ENCODE measurements at places on chromosomes 7 and 10.

DNA sequence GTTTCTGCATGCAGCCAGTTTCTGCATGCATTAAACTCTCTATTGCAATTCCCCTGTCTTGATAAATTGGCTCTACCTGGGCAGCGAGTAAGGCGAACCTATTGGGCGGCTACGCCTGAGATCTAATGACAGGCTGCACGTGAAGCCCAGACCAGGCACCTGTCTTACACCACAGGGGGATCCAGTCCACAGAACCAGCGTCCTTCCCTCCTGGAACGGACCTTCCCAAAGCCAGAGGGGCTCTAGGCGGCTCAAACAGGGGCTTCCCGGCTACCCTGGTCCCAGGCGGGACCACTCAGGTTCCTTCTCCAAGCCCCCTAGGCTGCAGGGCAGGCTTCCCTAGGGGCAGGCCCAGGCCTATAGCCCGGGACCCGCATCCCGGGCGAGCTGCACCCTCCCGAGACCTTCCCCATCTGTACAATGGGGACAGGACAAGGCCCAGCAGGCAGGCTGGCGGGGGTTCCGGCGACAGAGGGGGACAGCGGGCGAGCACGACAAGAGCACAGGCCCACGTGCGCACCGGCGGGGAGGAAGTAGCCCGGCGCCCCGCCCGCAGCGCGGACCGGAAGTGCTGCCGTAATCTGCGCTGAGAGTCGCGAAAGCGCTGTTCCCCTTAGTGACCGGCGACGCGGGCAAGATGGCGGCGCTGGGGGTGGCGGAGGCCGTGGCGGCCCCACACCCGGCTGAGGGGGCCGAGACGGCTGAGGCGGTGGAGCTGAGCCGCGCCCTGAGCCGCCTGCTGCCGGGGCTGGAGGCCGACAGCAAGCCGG, at the start of gene DNAAF5:
Gene DNAAF5 (plus strand): TSS at position 616 of the 770 bp plus-strand sequence. CDS start 22 bp downstream, at position 638.
- peak; percentile 73 for DNase-seq

- DNase-seq: no peak
Observed at GRCh38 chr10:117239051-117239450, 1.9 kb upstream of the SLC18A2 start.

DNA sequence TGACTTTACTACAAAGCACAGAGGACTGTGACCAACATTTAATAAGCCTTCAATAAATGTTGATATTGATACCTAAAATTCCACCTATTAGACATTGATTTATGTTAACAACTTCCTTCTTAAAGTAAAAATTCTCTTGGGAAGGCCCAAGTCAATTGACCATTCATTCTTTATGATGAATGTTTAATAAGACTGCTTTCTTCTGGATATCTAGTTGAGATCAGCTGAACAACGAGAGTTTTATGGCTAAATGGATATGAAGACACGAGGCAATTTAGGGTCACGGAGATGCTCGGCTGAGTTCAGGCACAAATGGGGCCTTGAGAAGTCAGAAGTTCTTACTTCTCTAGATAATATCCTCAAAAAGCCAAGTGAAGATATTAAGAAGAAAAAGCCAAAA, 258.8 kb downstream of the FRMD4A start:
- no peak for DNase-seq

- no peak for DNase-seq
Observed at GRCh38 chr10:109647627-109648026, 275.7 kb downstream of the XPNPEP1 start.

- no peak for DNase-seq
Observed at GRCh38 chr7:36272211-36272566, 117.5 kb upstream of the ANLN start.

DNA sequence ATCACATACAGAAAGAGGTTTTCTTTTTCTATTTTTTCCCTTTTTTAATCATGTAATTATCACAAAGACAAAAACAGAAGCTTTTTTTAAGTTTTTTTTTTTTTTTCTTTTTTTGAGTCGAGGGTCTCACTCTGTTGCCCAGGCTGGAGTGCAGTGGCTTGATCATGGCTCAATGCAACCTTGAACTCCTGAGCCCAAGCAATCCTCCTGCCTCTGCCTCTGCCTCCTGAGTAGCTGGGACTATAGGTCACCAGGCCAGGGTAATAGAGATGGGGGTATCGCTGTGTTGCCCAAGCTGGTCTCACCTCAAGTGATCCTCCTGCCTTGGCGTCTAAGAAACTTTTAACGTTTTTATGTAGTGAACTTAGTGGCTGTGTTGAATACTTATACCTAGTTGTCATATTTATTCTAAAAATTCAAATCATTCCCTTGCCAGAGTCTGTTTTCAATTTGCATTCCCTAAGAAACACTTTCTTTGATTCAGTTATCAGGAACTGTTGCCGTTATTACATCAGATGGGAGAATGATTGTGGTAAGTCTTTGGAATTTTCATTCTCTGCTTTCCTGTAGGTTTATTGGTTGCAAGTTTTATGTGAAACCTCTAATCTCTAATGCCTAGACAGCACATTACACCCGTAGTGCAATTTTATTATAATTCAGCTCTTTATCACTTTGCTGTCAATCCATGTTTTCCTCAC, 1.3 kb downstream of the LSM8 start:
- no peak for DNase-seq

GRCh38 chr7:119392-120163, 72.8 kb upstream of the FAM20C start:
- no peak for DNase-seq

DNA sequence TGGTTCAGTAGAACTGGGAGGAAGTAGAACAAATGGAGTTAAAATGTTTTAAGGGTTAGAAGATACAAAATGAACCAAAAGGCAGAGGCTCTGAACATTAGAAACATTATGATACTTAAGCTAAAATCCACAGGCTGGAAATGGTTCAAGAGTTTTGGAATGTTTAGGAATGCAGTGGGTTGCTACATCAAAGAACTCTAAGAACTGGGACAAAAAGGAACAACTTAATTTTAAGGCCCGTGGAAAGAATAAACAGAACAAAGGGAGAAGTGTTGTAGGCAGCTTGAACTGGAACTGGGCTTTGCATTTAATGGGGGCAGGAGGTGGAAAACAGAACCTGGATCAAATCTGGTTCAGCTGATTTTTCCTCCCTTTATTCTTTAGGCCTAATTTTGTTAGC, 3.5 kb upstream of the C7orf25 start:
- no peak for DNase-seq

DNA sequence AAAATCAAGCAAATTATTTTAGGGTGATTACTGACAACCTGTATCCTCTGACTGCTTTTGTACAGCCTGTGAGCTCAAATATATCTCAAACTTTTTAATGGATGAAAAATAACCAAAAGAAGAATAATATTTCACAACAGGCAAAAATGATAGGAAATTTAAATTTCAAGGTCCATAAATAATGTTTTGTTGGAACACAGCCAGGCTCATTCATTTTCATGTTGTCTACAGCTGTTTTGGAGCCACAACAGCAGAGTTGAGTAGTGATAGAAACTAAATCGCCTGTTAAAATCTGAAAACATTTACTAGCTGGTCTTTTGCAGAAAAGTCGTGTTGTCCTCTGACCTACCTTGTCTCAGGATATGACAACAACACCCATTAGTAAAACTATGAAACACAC, 75.9 kb downstream of the GLI3 start:
- DNase-seq: no peak

DNA sequence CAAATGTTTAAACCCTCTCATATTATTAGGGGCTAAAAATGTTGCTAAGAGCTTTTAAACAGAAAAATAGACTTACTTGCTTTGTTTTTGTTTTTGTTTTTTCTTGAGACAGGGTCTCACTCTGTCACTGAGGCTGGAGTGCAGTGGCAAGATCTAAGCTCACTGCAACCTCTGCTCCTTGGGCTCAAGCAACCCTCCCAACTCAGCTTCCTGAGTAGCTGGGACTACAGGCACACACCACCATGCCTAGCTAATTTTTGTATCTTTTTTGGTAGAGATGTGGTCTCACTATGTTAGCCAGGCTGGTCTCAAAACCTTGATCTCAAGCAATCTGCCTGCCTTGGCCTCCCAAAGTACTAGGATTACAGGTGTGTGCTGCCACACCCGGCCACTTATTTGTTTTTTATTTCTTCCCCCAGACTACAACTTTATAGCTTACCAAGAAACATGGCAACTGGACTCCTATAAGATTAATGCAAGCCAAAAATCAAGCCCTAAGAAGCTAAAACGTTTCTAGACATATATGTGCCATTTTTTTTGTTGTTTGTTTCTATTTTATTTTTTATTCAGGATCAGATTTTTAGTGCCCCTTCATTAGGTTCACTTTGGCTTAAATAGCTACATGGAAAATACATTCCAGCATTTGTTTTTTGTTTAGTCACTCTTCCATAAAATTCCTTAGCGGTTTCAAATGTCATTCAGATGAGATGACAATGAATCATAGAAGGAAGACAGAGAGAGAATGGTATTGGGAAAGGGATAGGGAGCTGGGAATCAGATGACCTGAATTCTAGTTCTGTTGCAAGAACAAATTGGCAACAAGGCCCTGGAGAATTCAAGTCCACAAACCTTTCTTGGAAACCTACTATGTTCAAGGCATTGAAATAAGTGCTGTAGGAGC, 163.4 kb upstream of the MKLN1 start:
- DNase-seq: no peak

- DNase-seq: no peak
Observed at GRCh38 chr7:145543242-145543641, 573.4 kb upstream of the CNTNAP2 start.

GRCh38 chr10:88928254-88928653, 24.3 kb downstream of the ACTA2 start:
- no peak for DNase-seq

DNA sequence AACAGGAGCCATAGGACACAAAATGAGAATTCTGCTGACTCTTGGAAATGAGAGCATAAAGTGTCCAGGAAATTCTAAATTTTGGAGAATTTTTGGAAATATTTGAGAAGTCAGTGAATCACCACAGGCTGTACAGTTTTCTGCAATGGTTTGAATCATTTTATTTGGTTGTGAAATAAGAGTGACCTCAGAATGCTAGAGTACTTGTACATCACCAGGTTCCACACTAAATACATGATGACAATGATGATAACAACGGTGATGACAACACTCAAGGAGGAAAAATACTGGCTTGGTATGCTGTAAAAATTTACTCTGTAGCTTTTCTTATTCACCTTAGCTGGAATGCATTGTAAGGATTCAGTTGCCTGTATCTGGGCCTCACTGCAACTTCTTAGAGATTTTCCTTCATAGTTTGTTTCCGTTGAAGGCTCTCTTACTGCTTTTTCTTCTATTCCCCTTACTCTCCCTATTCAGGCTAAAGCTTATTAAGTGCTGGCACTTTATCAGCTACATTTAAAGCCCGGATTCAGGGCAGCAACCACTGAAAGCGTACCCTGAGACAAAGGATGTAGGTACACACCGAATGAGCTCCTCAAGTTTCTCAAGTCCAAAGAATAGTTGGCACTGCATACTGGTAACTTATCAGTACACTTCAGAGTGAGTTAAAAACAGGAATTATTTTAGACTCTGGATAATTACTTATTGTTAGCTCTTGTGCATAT, 30.2 kb upstream of the NME8 start:
- DNase-seq: no peak

- DNase-seq: no peak
Observed at GRCh38 chr10:94299417-94299816, 63.3 kb downstream of the NOC3L start.

DNA sequence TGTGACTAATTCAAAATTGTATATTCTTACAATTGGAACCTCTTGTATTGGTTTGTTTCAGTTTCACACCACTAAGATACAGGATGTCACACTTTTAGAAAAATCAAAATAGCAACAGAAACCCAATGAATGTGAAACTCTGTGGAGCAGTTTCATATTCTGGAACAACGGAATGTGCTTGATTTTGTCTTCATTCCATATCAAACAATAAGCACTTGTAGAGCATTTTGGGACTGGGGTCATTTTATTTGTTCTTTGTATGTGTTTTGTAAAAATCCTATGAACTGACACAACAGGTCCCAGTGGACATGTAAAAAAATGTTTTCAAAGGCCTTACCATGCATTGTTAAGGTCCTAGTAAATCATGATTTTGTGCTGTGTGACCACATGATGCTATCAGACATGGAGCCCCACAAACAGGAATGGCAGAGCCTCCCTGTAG, 123.1 kb downstream of the DKK1 start:
- no peak for DNase-seq

DNA sequence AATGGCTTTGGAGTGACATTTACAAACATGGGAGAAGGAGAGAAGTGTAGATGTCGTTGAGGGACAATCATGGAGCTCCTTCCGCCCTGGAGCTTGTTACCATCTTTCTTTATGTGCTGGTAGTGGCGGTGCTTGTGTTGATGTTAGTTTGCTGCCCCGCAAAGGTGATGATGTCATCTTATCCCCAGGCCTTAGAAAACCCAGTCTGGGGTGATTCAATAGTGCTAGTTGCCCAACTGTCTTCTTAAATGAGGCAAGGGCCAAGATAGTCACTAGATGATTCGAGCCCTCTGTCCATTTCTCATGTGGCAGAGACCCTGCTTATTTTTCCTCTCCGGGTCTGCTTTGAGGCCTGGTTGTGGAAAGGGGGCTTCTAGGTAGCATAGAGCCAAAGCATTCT, 277.4 kb downstream of the CCSER2 start:
- DNase-seq: no peak
